ENCODE measurements at places on chromosomes 4 and X.

- no peak overlapping the region for H3K27ac ChIP-seq
- no peaks in the 10 kb centered on the region for H3K27me3 ChIP-seq
- no peaks in the 10 kb centered on the region for H3K4me1 ChIP-seq
- H3K4me3 ChIP-seq = no peak overlapping the region
Measured at GRCh38 chr4:14000091-14000814, 372.7 kb upstream of the BOD1L1 start.

DNA sequence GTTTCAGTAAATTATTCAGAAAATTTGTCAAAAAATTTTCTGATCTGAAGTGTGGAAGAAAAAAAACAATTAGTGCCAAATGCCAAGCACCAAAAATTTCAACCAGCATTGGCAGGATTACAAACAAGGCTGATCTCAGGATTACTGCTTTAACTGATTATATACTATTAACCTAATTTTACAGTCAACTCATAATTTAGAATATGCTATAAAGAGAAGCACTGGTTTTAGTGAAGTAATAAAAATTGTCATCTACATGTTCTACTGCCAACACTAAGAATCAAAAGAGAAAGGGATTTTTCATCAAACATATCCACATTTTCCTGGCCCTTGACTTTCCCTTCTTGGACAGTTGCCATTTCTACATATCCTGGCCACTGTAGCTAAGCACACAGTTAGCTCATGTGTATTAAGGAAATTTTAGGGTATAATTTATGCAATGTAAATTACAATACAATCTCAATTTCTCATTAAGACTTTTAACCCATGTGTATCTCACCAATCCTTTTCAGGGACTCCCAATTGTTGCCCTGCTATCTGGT lies 33.8 kb downstream of the THOC2 start:
- H3K36me3 ChIP-seq = peaks cover 1% of the 10 kb centered on the region
- H3K4me3 ChIP-seq = no peak overlapping the region
- no peaks in the 10 kb centered on the region for H3K27me3 ChIP-seq
- peaks cover 6% of the 10 kb centered on the region for H3K4me1 ChIP-seq

DNA sequence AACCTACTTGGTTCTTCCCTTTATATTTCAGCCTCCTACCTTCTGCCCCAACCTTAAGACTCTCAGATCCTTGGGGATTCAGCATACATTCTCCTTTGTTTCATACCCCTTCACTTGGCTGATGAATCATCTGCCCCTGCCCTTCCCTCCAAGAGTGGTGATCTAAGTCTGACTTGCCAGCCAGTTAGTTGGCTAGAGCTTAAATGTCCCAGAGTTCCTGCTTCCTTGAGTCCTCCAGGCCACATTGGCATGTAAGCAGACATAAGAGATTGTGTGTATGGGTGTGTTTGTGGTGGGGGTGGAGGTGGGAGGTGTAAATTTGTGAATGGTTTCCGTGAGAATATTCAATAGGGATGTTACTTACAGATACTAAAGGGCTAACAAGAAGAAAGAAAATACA lies 3.7 kb upstream of the TEX13D start:
- H3K27ac ChIP-seq = no peak overlapping the region
- H3K4me1 ChIP-seq = no peaks in the 10 kb centered on the region
- DNase-seq = no peak
- H3K27me3 ChIP-seq = no peaks in the 10 kb centered on the region
- H3K36me3 ChIP-seq = no peaks in the 10 kb centered on the region

- no peak for DNase-seq
- no peaks in the 10 kb centered on the region for H3K27me3 ChIP-seq
- H3K4me3 ChIP-seq = no peak overlapping the region
- H3K4me1 ChIP-seq = no peaks in the 10 kb centered on the region
- peaks cover 5% of the 10 kb centered on the region for H3K36me3 ChIP-seq
- H3K27ac ChIP-seq = no peak overlapping the region
Measured at GRCh38 chr4:184279496-184280061, 61.9 kb upstream of the ENPP6 start.

GRCh38 chrX:3046253-3047240 lies 5.3 kb downstream of the ARSF start:
- H3K27me3 ChIP-seq = no peaks in the 10 kb centered on the region
- H3K4me1 ChIP-seq = peaks cover 13% of the 10 kb centered on the region
- no peaks in the 10 kb centered on the region for H3K36me3 ChIP-seq

DNA sequence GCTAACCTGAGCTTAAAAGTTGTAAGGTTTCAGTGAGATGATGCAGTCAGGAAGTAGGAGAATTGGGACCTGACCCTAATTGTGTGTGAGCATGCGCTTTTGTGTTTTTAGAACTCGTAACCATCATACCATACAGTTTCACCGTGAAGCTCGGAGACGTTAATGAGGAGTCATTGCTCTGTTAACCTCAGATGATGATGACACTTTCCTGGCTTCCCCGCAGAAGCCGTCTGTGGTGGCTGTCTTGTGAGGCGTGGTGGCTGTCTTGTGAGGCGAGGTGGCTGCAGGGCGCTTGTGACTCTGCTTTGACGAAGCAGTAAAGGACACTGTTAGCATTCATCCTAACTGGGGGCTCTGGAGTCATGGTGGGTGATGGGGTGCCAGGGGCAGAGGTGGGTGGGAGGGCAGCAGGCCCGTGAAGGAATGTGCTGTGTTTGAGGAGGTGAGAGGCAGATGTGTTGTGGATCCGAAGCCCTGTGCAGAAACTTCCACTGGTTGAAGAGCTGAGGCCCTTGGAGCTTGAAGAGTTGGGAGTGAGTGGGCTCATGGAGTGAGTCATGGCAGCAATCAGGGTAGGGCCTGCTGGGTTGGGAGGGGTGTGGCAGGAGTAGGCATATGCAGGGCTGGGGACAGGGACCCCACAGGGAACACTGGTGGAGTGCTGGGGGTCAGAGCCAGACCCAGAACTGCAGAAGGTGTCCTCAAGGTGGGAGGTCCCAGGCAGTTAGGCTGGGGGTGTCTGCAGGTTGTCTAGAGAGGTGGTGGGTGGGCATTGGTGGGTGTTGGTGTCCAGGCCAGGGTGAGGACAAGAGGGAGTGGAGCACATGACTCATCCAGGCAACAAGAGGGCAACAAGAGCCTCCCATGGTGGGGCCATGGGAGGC lies 57.4 kb downstream of the NSD2 start:
- no peaks in the 10 kb centered on the region for H3K27me3 ChIP-seq
- no peak for DNase-seq
- no peak overlapping the region for H3K4me3 ChIP-seq
- peaks cover 22% of the 10 kb centered on the region for H3K36me3 ChIP-seq
- H3K27ac ChIP-seq = peak overlapping the region; percentile 34

GRCh38 chrX:55135171-55135570 lies 46.4 kb downstream of the PAGE2 start:
- H3K4me3 ChIP-seq = no peak overlapping the region
- H3K4me1 ChIP-seq = no peaks in the 10 kb centered on the region
- peaks cover 3% of the 10 kb centered on the region for H3K27me3 ChIP-seq
- H3K27ac ChIP-seq = no peak overlapping the region
- DNase-seq = no peak
- H3K36me3 ChIP-seq = peaks cover 3% of the 10 kb centered on the region

GRCh38 chr4:53498706-53499105 lies 92.6 kb downstream of the LNX1 start:
- no peaks in the 10 kb centered on the region for H3K27me3 ChIP-seq
- H3K4me3 ChIP-seq = no peak overlapping the region
- H3K36me3 ChIP-seq = peaks cover 23% of the 10 kb centered on the region

DNA sequence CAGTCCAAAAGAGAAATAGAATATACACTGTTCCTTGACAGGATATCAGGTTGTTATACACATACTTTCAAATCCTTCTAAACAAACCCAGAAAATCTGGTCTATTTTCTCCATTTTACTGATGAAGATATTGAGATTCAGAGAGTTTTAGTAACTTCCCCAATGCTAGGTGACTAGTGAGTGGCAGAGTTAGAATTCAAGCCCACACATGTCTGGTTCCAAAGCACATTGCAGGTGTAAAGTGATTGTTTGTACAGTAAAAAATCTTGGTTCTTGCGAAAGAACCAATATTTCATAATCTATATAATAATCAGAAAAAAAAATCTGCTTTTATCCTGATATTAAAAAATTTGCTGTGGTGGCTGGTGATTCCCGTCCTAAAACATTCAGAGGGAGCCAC lies 39.5 kb upstream of the EMCN start:
- no peak overlapping the region for H3K27ac ChIP-seq
- no peak overlapping the region for H3K4me3 ChIP-seq
- DNase-seq = no peak
- peaks cover 13% of the 10 kb centered on the region for H3K4me1 ChIP-seq

DNA sequence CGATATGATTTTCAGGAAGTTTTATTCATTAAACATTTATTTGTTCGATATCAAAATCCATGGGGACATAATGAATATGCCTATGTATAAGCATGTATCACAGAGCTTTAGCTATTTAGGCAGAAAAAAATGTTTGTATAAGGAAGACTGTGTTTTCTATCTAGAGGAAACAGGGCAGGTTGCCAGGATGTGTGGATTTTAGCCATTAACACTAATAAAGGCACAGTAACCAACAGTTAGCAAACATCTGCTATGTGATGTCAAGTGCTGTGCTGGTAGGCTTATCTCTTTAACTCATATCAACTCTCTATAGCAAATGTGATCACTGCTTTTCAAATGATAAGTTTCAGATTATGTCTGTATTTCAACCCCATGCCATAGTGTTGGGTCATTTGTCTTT lies 708.9 kb upstream of the HS3ST1 start:
- H3K27me3 ChIP-seq = no peaks in the 10 kb centered on the region
- DNase-seq = no peak
- H3K4me3 ChIP-seq = no peak overlapping the region
- H3K36me3 ChIP-seq = peaks cover 4% of the 10 kb centered on the region
- H3K27ac ChIP-seq = no peak overlapping the region

GRCh38 chr4:41670530-41670929 lies 78.0 kb downstream of the PHOX2B start:
- no peak for DNase-seq
- no peak overlapping the region for H3K27ac ChIP-seq

- H3K27ac ChIP-seq = no peak overlapping the region
- no peak for DNase-seq
- H3K4me3 ChIP-seq = no peak overlapping the region
- H3K4me1 ChIP-seq = no peaks in the 10 kb centered on the region
Measured at GRCh38 chr4:10192331-10192730, 75.7 kb upstream of the WDR1 start.

GRCh38 chrX:106479920-106480319 lies 131.9 kb upstream of the RADX start:
- no peak overlapping the region for H3K4me3 ChIP-seq
- H3K36me3 ChIP-seq = no peaks in the 10 kb centered on the region
- no peak for DNase-seq
- no peaks in the 10 kb centered on the region for H3K27me3 ChIP-seq
- H3K27ac ChIP-seq = no peak overlapping the region

DNA sequence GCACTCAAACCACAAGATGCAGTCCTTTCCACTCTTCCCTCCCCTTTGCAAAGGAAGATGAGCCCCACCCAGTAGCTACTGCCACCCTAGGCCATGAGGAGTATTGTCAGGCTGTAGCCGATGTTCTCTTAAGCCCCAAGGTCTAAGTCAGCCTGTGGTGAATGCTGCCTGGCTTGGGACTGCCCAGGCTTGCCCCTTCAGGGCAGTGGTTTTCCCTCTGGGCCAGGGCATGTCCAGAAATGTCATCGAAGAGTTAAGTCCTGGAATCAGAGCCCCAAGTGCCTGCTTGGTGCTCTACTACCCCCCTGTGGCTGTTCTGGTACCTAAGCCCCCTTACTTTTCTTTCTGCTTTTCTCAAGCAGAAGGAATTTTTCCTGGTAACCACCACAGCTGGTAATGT lies 11.8 kb upstream of the PGK1 start:
- H3K4me1 ChIP-seq = no peaks in the 10 kb centered on the region
- H3K27ac ChIP-seq = no peak overlapping the region
- H3K4me3 ChIP-seq = no peak overlapping the region
- H3K27me3 ChIP-seq = no peaks in the 10 kb centered on the region
- H3K36me3 ChIP-seq = no peaks in the 10 kb centered on the region

DNA sequence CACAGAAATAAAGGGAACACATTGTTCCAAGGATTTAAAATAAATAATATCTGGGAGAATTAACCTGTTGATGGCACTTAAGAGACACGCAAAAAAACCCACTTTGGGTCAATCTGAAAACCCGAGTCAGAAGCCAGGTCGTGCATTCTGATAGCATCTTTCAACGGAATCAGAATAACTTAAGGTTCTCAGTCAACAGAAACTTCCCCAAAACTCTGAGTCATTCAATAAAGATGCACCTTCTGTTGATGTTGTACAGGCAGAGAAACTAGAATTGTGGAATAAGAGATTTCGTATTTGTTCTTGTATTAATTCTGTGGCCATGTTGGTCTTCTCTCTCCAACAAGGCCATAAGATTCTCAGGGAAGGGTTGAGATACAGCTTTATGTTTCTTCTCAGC lies 78.2 kb downstream of the MAOB start:
- H3K27me3 ChIP-seq = no peaks in the 10 kb centered on the region
- no peak for DNase-seq
- H3K27ac ChIP-seq = no peak overlapping the region
- no peak overlapping the region for H3K4me3 ChIP-seq
- no peaks in the 10 kb centered on the region for H3K4me1 ChIP-seq

GRCh38 chr4:149322203-149322602 lies 493.4 kb downstream of the IQCM start:
- H3K36me3 ChIP-seq = peaks cover 4% of the 10 kb centered on the region
- H3K4me1 ChIP-seq = no peaks in the 10 kb centered on the region
- no peak for DNase-seq
- no peaks in the 10 kb centered on the region for H3K27me3 ChIP-seq
- H3K27ac ChIP-seq = no peak overlapping the region

DNA sequence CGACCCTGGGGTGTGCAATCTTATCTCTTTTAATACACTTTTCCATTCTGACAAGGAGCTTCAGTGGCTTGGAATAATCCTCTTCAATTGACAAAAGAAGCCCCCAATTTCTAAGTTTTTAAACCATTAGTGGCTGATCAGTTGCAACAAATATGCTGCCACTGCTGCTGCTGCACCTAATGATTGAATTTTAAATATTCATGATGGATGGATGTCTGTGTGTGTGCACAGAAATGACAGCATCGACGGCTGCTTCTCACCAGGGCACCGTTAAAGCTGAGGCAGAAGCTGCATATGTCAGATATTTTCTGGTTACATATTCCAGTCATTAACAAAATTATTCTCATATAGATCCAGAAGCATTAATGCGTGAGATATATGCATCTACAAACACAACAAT lies 182.4 kb downstream of the MGST2 start:
- no peak for DNase-seq
- no peak overlapping the region for H3K4me3 ChIP-seq
- H3K4me1 ChIP-seq = peaks cover 10% of the 10 kb centered on the region
- no peak overlapping the region for H3K27ac ChIP-seq
- H3K36me3 ChIP-seq = no peaks in the 10 kb centered on the region

DNA sequence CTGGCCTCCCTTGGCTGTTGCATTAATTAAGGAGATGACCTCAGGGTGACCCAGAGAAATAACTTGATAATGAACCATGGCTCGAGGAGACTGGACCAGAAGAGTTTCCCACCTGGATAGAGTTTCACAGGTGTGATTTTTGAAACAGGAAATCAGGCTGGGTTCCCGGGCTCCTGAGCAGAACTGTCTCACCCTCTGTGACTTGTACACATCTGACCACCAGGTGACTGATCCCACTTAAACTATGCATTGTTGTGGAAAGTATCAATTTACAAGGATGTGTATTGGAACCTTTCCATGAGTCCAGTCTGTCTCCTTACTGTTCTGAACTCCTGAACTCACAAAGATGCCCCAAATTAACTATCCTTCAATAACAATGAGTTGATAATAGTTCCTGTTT lies 220.3 kb downstream of the PTTG2 start:
- H3K4me1 ChIP-seq = peaks cover 22% of the 10 kb centered on the region
- H3K36me3 ChIP-seq = no peaks in the 10 kb centered on the region
- no peak overlapping the region for H3K27ac ChIP-seq

Data from mesothelial cell of epicardium (in vitro differentiated cells).